PC-3 (cell line): ENCODE measurements at places on chromosomes 3 and 15.
A peak's percentile ranks its signal among the peaks of the same experiment; 100 is the strongest.

DNA sequence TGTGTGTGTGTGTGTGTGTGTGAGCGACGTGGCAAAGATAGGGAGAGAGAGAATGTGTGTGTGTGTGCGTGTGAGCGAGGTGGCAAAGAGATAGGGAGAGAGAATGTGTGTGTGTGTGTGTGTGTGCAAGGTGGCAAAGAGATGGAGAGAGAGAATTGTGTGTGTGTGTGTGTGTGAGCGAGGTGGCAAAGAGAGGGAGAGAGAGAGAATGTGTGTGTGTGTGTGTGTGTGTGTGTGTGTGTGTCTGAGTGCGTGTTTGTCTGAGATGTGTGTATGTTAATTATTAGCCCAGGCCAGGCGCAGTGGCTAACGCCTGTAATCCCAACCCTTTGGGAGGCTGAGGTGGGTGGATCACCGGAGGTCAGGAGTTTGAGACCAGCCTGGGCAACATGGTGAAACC, 154.6 kb upstream of the RGMA start:
- no peak for DNase-seq

- DNase-seq = peak; percentile 69
Measured at GRCh38 chr3:133384331-133385027, 15.4 kb upstream of the BFSP2 start.

GRCh38 chr3:144516026-144516425, 544.4 kb downstream of the DIPK2A start:
- no peak for DNase-seq

DNA sequence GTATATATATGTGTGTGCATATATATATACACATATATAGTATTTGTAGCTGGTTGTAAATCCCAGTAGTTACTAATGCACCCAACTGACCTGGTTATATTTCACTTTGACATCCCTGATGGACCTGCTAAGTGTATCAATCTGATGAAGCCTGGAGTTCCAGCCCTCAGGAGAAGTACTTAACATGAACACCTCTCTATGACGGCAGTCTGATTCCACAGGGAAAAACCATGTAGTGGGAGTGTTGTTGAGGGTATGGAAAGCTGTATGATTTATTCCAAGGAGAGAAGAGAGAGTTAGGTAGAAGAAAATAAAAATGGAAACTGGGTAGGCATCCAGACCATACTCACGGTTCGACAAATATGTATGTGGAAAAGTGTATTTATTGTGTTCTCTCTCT, 531.2 kb upstream of the SEMA6D start:
- no peak for DNase-seq

GRCh38 chr15:85504749-85505676, 124.6 kb downstream of the AKAP13 start:
- DNase-seq = peak; percentile 73

DNA sequence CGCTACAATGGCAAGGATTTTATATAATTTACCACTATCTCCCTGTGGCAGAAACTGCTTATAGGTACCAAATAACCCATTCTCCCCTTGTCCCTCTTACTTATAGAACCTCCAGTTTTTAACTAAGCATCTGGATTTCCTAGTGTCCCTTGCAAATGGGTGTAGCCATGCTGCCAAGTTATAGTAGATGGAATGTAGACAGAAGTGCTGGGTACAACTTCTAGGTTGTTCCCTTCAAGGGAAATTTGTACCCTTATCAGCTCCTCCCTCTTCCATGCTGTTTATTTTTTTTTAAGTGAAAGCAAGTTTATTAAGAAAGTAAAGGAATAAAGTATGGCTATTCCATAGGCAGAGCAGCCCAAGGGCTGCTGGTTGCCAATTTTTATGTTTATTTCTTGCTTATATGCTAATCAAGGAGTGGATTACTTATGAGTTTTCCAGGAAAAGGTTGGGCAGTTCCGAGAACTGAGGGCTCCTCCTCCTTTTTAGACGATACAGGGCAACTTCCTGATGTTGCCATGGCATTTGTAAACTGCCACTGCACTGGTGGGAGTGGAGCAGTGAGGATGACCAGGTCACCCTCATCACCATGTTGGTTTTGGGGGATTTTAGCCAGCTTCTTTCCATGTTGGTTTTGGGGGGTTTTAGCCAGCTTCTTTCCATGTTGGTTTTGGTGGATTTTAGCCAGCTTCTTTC, 40.1 kb upstream of the TM4SF19 start:
- no peak for DNase-seq

- no peak for DNase-seq
Measured at GRCh38 chr3:38164643-38164951, 740 bp upstream of the OXSR1 start.

GRCh38 chr3:71031914-71032521, 551.5 kb downstream of the FOXP1 start:
- no peak for DNase-seq

DNA sequence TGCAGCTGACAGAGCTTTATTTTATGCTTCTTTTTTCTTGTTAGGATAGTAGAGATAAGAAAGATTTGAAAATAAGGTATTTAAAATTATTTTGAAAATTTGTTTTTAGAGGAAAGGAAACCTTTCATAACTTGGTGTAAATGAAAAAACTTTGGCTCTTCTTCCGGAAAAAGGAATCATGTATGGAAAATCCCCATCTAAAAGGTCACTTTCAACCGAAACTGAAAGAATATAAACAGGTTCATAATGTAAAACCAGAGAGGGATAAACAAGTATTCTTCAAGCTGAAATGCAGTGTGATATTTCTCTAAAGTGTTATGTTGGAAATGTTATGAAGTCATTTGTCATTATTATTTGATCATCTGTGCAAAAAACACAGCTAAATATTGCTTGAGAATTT, 246.8 kb downstream of the NFKBIZ start:
- DNase-seq = no peak
